ENCODE measurements at places on chromosomes 1 and 21.

- no peak for DNase-seq
These were observed 2.0 kb downstream of the MPZL1 start for GRCh38 chr1:167723707-167724323.

DNA sequence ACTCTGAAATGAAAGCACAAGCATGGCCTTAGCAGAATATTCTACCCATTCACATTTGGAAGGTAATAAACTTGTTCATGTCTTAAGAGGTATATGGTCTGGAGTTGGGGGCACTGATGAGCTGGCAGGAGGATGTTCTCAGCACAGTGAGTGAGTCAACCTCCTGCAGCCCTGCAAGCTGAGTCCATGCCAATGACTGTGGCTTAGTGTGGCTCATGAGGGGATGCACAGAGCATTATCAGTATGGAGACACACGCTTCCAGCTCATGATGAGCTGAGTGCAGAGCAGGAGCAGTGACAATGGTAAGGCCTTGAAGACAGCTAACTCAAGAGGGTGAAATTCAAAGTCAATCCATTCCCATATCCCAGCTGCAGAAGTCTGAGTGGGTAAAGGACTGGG, 102.3 kb downstream of the TNFSF18 start:
- no peak for DNase-seq

GRCh38 chr1:96999191-96999590, 277.6 kb downstream of the PTBP2 start:
- DNase-seq: no peak

DNA sequence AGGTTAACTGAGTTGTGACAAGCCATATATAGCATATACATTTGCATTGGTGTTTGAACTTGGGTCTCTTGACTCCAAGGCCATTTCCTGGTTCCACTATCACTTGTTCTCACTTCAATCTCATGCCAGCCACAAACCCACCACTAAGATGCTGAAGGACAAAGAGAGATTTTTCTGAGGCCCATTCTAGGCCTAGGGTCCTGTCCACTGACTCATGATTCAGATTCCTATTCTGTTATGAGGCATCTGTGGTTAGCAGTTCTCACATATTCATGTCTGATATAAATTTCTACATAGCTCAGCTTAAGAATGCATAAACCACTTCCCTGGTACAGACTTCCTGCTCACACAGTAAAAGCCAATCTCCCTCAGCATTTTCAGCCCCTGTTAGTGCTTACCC, 326.1 kb upstream of the BEND5 start:
- no peak for DNase-seq

DNA sequence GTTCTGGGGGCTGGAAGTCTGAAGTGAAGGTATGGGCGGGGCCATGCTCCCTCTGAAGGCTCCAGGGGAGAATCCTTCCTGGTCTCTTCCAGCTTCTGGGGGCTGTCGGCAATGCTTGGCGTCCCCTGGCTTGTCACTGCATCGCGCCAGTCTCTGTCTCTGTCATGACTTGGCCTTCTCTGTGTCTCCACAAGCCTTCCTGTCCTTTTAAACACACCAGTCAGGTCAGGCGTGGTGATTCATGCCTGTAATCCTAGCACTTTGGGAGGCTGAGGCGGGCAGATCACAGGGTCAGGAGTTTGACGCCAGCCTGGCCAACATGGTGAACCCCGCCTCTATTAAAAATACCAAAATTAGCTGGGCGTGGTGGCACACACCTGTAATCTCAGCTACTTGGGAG, 125.3 kb downstream of the ACTL8 start:
- DNase-seq: no peak

Measured in midbrain (tissue), 1 donor.